ENCODE measurements at places on chromosomes 6 and 20.

GRCh38 chr6:131936156-131936555, 15.0 kb downstream of the CCN2 start:
- DNase-seq: no peak

DNA sequence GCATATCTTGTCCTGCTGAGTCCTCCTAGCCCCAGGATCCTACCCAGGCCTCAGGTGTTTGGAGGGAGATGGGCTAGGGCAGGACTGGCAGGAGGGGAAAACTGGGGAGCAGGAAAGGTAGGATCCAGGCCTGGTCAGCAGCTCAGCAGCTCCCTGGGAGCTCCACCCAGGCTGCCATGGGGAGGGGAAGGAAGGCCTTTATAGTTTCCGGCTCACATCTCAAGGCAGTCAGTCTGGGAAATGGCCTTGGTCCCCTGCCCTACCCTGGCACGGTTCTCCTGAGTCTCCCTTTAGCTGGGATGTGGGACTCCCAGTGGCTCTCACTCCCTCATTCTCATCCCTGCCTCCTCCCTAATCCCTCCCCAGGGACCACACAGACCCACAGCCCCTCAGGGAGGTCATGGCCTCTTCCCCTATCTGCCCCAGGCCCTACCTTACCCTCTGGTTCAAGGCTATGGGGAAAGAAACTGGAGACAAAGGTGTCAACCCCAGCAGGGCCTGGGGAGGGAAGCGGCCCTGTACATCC, 1.6 kb downstream of the SLC44A4 start:
- DNase-seq: no peak

- DNase-seq: no peak
Measured at GRCh38 chr6:131976545-131977061, 25.4 kb upstream of the CCN2 start.

DNA sequence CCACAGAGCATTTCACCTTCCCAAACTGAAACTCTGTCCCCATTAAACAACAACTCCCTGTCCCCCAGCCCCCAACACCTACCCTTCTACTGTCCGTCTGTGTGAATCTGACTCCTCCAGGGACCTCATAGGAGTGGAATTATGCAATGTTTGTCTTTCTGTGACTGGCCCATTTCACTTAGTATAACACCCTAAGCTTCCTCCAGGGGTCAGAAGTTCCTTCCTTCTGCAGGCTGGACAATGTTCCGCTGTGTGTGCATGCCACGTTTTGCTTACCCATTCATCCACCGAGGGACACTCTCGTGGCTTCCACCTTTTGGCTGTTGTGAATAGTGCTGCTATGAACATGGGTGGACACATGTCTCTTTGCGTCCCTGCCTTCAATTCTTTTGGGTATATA, 37.6 kb upstream of the MPC1 start:
- DNase-seq: peak; percentile 78

DNA sequence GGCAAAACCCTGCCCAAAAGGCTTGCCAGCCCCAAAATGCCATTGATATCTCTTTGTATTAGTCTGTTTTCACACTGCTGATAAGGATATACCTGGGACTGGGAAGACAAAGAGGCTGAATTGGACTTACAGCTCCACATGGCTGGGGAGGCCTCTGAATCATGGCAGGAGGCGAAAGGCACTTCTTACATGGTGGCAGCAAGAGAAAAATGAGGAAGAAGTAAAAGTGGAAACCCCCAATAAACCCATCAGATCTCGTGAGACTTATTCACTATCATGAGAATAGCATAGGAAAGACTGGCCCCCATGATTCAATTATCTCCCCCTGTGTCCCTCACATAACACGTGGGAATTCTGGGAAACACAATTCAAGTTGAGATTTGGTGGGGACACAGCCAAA, 28.6 kb downstream of the MBOAT1 start:
- no peak for DNase-seq

DNA sequence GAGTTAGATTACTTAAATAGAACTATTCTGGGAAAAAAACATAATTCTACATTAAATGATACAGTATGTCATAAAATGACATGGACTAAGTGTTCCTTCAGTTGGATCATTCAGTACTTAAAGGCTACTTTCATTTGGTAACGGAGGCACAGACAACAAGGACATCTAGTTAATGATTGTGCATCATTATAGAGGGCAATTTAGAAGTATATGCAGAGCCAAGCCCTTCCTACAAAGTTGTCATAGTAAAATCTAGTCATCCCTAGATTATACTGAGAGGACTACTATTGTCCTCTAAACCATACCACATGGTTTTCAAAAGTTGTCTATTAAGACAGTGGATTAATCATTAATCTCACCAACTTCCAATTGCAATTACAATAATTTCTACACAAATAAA, 53.9 kb upstream of the STXBP5 start:
- DNase-seq: no peak

GRCh38 chr6:154239392-154239791, 117.2 kb downstream of the IPCEF1 start:
- no peak for DNase-seq

DNA sequence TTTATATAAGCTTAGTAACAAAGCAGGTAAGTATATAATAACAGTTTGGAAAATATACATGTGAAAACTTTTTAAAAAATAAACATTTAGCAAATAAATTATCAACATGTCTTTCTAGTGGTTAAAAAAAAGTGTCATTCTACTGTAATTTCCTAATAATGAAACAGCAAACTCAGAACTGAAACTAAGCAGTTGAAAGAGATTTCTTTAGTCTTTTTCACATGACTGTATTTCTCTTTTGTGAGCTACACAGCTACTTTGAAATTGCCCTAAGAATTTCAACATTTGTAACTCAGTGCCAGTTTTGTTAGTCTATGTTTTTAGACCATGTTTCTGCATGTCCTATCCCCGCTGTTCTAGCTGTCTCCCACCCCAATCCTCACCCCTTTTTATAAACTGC, 28.4 kb upstream of the SDHAF4 start:
- no peak for DNase-seq

DNA sequence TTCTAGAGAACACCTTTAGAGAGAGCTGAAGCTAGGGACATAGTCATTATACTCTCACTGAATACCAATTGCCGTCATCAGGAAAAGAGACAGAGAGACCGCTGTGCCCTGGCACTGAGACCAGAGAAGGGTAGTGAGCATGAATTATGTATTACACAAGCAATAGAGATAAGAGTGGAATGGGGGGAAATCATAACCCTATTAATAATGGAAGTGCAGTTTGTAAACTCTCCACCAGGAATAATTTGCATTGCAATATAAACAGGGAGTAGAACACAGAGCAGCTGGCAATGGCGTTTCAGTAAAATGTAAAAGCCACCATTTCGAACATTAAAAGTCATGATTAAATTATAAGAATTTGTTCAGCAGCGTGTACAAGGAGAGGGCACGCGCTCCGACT, 244.5 kb downstream of the MAFB start:
- no peak for DNase-seq

GRCh38 chr20:35598476-35598875, 17.2 kb upstream of the SPAG4 start:
- DNase-seq: no peak

GRCh38 chr6:34656378-34657036, 40.1 kb downstream of the ILRUN start:
- DNase-seq: peak; percentile 21

GRCh38 chr6:108895571-108895970, 47.3 kb downstream of the ARMC2 start:
- no peak for DNase-seq

DNA sequence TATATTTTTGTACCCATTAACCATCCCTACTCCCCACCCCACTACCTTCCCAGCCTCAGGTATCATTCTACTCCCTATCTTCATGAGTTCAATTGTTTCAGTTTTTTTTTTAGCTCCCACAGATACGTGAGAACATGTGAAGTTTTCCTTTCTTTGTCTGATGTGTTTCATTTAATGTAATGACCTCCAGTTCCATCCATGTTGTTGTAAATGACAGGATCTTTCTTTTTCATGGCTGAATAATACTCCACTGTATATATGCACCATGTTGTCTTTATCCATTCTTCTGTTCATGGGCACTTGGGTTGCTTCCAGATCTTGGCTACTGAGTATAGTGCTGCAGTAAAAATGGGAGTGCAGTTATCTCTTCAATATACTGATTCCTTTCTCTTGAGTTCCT, 63.5 kb downstream of the MYO6 start:
- no peak for DNase-seq

GRCh38 chr6:164072240-164072666, 657.7 kb downstream of the QKI start:
- DNase-seq: no peak

DNA sequence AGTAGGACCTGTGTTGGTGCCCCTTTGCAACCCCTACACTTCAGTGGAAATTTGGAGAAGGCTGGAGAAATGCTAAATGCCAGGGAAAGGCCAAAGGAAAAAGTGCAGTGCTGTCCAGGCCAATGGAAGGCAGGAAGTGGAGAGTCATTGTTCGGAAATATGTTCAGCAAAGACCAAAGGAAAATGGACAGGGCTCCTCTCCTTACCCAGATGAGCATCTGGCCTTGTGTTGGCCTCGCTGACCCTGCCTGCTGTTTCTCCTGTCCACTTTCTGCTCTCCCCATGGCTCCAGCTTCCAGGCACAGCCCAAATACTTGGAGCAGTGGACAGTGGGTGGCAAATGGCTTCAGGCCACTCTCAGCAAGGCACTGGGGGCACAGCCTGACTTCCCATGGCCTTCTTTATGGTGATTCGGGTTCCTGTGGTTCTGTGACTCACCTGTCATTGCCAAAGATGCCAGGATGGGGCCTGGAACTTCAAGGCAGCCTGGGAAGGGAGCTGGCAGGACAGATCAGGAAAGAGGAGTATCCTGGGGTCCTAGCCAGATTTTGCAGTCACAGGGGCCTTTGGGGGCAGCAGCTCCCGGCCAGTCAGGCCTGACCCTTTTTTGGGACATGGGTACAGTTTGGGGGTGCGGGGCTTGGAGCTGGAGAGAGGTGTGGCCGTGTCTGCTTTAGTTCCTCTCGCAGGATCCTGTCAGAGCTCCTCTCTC, 190.9 kb upstream of the SLC24A3 start:
- DNase-seq: no peak

GRCh38 chr6:152979116-152979515, 3.7 kb downstream of the FBXO5 start:
- no peak for DNase-seq

- DNase-seq: no peak
Measured at GRCh38 chr6:98905759-98906158, 42.0 kb downstream of the FBXL4 start.

DNA sequence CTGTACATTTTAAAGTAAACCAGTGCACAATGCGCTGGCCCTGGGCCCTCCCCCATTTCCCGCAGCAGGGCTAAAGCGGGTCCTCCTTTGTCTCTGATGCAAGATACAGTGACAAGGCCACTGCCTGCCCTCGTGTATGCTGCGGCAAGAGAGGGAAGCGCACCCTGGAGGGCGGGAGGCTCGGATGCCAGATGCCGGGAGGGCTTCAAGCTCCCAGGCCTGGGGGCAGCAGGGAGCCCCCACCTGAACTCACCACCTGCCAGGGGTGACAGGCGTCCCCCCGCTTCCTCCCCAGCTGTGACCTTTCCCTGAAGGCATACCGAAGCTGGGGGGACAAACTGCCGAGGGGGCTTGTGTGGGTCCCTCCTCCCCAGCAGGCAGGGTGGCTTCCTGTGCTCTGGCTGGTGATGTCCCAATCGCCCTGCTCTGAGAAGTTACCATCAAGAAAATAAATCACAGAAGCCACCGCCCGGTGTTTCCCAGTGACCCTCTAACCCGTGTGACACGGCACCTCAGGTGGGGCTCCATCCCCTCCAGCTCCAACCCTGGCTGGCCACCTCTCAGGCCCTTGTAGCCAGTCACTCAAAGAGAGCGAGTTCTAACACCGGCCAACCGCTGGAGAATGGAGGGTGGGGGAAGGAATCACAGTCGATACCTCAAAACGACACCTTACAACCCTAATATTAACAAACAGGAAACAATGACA, 203.3 kb downstream of the PREX1 start:
- DNase-seq: no peak

- no peak for DNase-seq
Measured at GRCh38 chr20:33006776-33007375, 628 bp upstream of the BPIFB2 start.

- DNase-seq: no peak
Measured at GRCh38 chr6:107539409-107539808, 49.5 kb downstream of the SOBP start.

- no peak for DNase-seq
Measured at GRCh38 chr6:101259505-101259904, 134.0 kb upstream of the GRIK2 start.

DNA sequence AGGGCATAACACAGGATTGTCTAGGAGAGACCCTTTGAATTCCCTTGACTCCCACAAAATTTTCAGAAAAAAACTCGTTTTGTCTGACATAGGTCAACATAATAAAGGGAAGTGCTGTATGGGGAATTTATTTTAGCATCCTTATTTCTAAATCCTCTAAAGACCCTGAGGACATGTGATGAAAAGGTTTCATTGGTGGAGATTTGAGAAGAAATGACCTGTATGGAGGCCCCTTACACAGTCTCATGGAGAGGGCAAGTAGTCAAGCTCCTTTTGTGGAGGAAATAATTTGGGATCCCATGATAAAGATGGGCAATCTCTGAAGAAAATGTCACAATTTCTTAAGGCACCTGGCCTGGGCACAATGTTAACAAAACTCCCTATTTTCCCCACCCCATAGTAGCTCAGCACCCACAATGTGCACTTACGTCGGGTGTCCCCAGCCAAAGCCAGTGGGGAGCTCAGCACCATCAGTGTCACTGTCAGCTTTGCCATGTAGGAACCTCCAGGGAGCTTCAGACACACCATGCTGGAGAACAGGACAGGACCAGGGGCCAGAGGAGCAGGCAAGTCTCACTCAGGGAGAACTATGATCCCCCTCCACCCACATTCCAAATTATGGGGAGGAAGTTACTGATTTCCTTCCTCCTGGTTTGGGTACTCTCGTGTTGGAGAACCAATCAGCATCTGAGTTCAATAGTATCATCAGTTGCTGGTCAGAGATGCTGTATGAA, at the start of gene HLA-DRB5:
HLA-DRB5 (minus strand) TSS at position 591 of the 734 bp plus-strand sequence; CDS start at position 528, 63 bp downstream.
- no peak for DNase-seq

- no peak for DNase-seq
Measured at GRCh38 chr20:17613328-17614175, 43.7 kb downstream of the DSTN start.

DNA sequence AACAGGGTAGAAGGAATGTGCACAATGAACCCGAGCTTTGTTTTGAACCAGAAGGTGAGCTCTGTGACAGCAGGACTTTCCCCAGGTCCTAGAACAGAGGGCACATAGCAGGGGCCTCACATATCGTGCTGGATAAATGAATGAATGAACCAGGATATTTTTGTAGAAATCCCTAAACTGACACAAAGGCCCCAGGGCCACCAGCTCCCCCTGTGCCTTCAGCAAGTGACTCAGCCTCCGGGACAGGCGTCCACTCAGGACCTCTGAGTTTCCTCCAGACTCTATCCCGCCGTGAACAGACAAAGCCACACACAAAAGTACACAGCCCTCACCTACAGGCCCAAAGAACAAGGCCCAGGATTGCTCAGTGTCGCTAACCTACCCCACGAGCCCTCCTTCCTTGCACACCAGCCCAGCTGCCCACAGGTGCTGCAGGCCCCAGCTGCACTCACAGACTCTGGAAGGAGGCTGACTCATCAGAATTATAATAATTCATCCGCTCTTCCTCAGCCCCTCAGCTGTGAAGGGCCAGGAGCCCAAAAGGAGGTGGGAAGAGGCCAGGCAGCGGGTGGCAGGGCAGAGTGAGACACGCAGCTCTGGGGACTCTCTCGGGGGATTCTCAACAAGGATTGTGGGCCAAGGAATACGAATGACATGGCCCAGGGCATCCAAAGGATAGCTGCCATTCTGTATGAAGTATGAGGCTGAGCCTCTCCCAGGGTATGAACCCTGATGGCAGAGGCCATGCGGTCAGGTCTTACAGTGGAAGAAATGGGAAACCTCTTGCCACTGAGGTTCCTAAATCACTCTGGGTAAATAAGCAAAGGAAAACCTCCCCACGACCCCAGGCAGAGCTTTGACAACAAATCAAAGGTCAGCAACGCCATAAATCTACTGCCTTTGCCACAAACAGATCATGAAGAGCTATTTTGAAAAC, 40.9 kb downstream of the SUMO4 start:
- DNase-seq: no peak
